Left lobe of liver (tissue), 2 donors: ENCODE measurements at places on chromosomes 1 and 21.

DNA sequence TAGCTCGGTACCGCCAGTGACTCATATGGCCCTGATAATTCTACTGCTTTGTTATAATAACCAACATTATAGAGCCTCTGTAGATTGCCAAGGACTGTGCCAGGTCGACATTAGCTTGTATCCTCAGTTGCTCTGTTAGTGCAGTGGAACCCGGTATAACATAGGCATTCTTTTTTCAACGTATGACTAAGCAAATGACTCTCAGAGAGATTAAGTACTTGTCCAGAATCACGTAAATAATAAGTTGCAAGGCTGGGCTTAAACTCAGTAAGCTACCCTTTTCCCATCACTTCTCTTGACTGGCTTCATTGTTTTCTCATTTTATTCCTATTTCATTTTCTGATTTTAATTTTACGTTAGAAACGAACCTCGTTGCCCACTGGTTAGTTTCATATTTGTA lies 85.1 kb downstream of the UBE4B start:
- DNase-seq: no peak

DNA sequence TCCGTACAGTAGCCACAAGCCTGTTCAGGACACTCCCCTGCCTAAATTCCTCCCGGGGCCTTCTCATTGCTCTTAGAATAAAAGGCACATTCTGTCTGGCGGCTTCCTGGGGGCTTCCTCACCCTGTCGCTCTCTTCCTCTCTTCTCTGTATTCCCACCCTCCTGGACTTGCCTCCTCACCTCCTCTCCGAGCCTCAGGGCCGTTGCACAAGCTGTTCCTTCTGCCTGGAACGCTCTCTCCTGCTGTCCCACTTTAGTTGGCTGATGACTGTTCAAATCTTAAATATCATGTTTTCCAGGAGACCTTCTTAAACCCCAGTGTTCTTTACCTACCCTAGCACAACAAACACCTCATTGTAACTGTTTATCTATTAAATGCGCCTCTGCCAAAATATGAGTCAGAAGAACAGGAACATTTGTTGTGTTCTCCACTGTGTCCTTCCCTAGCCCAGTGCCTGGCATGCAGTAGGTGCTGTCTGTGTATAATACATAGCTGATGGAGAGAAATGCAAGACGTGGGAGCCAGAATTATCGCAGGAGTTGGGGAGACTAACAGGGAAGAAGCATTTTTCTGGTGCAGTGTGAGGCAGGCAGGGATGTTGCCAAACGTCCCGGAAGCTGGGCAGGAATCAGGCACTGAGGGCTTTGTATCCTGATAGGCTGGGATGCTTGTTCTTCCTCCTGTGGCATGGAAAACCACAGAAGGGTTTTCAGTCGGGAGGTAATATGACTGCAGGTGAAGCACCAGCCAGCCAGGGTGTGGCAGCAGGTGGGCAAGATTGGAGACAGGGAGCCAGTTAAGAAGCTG lies 24.1 kb upstream of the THRAP3 start:
- no peak for DNase-seq

DNA sequence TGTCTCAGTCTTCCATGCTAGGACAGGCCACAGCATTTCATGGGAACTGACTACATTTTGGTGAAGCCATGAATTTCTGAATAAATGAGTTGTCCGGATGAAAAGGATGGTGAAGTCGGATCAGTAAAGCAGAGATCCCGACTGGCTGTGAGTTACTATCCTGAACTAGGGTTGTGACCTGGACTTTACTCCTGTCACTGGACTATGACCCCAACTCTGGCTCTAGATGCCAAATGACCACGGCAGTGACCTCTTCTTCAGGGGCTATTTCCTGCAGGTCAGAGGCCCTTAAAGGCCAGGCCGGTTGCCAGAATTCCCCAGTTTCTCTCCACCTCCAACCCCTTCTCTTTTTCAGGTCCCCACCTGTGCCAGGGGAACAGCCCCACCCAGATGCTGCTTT lies 1.7 kb upstream of the NECTIN4 start:
- DNase-seq: no peak

DNA sequence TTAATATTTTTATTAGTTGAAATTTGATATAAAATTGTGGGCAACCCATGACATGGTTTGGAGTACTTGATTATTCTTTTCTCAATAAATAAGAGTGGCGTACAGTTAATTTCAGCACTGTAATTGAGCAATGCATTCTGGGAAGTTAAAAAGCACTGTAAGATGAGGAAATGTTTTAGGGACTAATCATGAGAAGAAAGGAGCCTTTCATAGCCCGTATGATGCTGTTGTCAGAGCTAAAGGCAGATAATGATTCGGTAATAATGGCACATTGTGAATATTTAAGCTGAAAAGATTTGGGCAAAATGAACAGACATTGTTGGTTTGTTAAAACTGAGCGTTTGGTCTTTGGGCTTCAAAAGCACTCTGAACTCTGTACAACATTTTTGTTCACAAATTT lies 139.3 kb downstream of the NFIA start:
- DNase-seq: no peak
